ENCODE measurements at places on chromosomes 1 and 21. TPM values are rescaled to one million over a fixed set of nuclear protein-coding genes. Genes with fewer than 3 reads are reported as not detected.
A peak's percentile ranks its signal among the peaks of the same experiment; 100 is the strongest.

The SPOCD1 gene
- 0.68 TPM for total RNA-seq

- DNase-seq, result peak; percentile 98
These were observed at the start of gene AHCTF1 for GRCh38 chr1:246931549-246932365. Gene AHCTF1 (minus strand): TSS chr1:246931948. CDS start chr1:246918370, 13,578 bp downstream.

The FCRL4 gene
- total RNA-seq, result not detected

GRCh38 chr1:31487143-31487542 is 74.1 kb downstream of the SERINC2 start:
- DNase-seq, result peak; percentile 45

- no peak for DNase-seq
These were observed 36.1 kb downstream of the DPH5 start for GRCh38 chr1:100989306-100990077.

The FYB2 gene
- total RNA-seq, result not detected
